ENCODE measurements at places on chromosomes 4 and X.

DNA sequence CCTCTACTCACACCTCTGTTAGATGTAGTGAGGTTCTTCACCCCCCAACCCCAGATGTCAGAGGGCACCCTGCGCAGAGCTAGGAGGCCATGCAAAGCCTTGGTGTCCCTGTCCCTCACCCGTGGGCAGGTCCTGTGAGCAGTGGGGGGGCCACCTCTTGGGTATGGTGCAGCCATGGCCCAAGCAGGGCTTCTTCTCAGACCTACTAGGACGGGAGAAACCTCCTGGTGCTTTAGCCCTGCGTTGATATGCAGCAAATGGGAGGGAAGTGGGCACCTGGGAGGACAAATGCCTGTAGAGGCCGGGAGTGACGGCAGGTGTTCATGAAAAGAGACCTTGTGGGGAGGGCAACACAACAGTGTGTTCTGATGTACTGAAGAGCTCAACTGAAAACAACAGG is 38.5 kb upstream of the MSANTD1 start:
- no peak for DNase-seq

- no peak for DNase-seq
Observed at GRCh38 chr4:144647095-144647561, 1.2 kb downstream of the HHIP start.

DNA sequence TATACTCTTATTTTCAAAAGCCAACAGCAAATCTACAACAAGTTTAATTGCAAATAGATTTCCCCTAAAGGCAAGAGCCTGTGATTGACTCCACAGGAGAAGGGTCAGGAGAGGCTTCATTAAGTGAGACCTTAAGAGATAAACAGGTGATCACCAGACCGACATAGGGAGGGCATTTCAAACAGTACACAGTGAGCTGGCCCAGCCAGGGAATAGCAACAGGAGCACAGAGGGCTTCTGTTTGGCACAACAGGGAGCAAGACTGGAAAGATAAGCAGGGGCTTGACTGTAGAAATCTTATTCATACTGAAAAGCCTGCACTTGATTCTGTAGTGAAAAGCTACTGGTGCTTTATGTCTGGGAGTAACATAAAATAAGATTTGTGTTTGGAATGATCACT is 3.9 kb downstream of the RUFY3 start:
- DNase-seq, result no peak

DNA sequence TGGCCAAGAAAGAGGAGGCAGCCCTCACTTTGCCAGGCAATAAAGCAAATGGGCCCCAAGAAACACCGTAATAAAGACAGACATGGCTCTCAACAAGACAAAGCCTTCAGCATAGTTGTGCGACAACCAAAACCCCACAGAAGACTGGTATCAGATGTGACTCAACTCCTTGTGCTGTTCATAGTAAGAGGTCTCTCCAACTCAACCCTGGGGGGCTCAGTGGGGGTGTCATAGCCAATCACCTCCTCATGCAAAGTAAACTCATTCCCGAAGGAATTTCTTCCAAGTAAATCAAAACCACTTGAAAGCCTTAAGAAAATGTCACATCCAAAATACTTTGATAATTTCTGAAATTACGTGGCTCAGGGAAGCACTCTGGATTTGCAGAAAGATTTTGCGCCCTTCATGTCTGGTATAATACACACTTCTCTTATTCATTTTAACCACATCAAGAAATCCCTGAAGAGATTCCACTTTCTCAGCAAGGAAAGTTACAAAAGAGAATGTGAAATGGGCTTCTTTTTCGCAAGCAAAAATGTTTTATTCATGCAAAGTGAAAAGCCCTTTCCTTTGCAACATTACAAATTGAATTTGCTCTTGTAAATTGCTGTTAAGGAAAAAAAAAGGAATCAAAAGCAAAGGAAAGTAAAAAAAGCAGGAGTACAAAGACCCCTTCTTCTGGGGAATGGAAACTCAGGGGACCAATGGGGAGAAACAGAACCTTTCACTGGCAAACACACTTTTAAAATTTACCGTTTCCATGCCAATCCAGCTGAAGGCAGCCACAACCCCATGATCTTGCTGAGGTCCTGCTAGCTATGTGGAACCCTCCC is 137.4 kb downstream of the NSUN7 start:
- DNase-seq, result no peak

- DNase-seq, result no peak
Observed at GRCh38 chr4:37825968-37826294, 555 bp upstream of the PGM2 start.

- peak; percentile 82 for DNase-seq
Observed at GRCh38 chrX:44651358-44651757, 108.7 kb upstream of the FUNDC1 start.

- no peak for DNase-seq
Observed at GRCh38 chrX:65772842-65773241, 105.4 kb downstream of the MSN start.

- no peak for DNase-seq
Observed at GRCh38 chr4:103915224-103915869, 195.6 kb upstream of the TACR3 start.

DNA sequence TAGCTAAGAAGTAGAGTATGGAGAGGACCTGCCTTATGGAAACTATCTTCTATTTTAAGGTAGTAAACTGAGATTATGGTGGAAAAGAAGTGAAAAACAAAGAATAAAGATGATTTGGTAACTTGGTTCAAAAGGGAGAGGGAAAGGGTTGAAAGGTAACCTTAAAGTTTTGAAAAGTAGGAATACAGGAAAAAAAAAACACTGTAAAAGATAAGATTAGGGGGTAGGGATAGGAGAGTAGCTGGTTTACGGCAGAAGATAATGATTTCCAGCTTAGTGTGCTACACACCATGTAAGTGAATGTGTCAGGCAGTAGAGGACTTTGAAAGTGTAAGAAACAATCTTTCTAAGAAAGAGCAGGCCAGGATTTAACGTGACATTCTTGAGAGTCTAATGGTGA is 35.3 kb downstream of the FAM13A start:
- DNase-seq, result no peak

DNA sequence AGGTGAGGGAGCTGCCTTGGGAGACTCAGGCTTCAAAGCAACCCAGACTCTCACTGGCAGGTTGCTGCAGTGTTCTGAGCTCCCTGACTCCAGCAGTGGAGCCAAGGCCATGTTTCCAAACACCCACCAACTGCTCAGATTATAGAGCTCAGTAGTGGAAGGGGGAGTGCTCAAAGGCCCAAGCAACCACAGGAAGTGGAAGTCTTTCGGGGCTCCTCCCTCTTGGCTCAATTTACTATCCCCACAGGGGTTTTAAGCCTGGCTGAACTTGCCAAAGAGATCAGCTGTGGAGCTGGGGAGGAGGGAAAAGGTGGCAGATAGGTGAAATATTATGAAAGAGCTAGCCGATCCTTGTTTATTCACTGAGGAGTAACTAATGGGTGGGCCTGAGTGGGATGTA is 82.5 kb downstream of the HPRT1 start:
- no peak for DNase-seq

GRCh38 chr4:73870768-73871167 is 1.6 kb downstream of the CXCL1 start:
- no peak for DNase-seq

- DNase-seq, result no peak
Observed at GRCh38 chr4:20916106-20916505, 215.8 kb downstream of the PACRGL start.

- no peak for DNase-seq
Observed at GRCh38 chr4:155592938-155593297, 73.7 kb upstream of the GUCY1A1 start.

GRCh38 chr4:76963131-76963750 is 13.7 kb downstream of the SEPTIN11 start:
- DNase-seq, result no peak

DNA sequence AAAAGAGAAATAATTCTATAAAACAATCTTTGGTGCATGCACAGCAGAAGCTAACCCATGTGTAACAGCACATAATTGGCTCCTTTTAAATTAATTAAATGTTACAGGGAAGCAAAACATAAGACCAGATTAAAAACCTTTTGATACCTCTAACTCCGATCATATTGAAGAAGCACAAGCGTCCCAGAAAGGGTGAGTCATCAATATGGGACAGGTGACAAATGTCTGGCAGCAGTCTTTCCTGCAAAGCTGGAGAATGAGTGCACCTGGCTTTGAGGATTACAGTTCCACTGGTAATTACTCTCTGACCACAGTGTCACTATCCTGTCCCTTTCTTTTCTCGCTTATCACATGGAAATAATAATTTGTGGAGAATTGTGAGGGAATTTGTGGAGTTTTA is 94.6 kb downstream of the FAM9B start:
- no peak for DNase-seq

GRCh38 chr4:94650690-94651089 is 107.1 kb upstream of the BMPR1B start:
- DNase-seq, result no peak

- DNase-seq, result no peak
Observed at GRCh38 chrX:10103023-10103422, 53.8 kb upstream of the CLCN4 start.

GRCh38 chrX:40205471-40205870 is 107.7 kb upstream of the BCOR start:
- no peak for DNase-seq

DNA sequence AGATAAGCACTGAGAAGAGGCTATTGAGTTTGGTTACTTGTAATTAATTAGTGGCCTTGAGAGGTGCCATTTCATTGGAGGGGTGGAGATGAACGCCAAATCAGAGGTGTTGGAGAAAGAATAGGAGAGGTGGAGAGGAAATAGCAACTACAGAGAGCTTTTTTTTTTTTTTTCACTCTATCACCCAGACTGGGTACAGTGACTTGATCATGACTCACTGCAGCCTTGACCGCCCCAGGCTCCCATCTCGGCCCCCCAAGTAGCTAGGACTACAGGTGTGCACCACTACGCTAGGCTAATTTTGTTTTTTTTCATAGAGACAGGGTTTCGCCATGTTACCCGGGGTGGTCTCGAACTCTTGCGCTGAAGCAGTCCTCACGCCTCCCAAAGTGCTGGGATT is 5.2 kb downstream of the NHS start:
- DNase-seq, result no peak

DNA sequence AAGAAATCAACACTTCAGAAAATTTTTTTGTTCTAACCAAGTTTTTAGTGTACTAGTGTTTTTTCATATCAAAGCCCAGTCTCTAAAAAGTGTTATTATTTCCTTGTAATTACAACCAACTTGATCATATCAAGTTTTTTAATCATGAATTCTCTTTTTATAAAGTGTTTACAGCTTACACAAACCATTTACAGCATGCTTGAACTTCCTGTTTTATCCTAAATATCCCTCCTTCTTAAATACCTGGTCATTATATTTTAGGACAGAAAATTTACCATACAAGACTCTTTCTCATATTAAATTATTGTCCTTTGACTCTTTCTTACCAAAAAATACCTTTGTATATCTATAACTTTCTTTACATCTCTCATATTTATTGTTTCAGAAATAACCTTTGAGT is 89.4 kb upstream of the NPY2R start:
- no peak for DNase-seq

- DNase-seq, result no peak
Observed at GRCh38 chr4:104677116-104677515, 182.4 kb upstream of the CXXC4 start.

- DNase-seq, result no peak
Observed at GRCh38 chr4:147733716-147734344, 1.9 kb downstream of the ARHGAP10 start.

GRCh38 chr4:2395038-2395437 is 23.4 kb downstream of the ZFYVE28 start:
- no peak for DNase-seq
